Esophagus squamous epithelium (tissue), 5 donors: ENCODE measurements at places on chromosomes 5 and 9.

GRCh38 chr5:11126844-11127243 lies 365.8 kb upstream of the DAP start:
- DNase-seq = no peak

- no peak for DNase-seq
These were observed 237.8 kb upstream of the EDIL3 start for GRCh38 chr5:84622461-84622860.

- no peak for DNase-seq
These were observed 2.9 kb downstream of the HTR1A start for GRCh38 chr5:63959177-63959982.

GRCh38 chr9:124506433-124506832 lies 766 bp downstream of the NR5A1 start:
- DNase-seq = no peak

DNA sequence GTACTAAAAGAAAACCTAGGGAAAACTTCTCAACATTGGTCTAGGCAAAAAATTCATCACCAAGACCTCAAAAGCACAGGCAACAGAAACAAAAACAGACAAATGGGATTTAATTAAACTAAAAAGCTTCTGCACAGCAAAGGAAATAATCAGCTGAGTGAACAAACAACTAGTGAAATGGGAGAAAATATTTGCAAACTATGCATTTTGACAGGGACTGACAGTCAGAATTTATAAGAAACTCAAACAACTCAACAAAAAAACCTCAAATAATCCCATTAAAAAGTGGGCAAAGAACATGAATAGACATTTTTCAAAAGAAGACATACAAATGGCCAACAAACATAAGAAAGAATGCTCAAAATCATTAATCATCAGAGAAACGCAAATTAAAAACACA lies 189.4 kb downstream of the AUH start:
- DNase-seq = no peak
